T-helper 17 cell (primary cell): ENCODE measurements at places on chromosomes 2 and 18. TPM values are rescaled to one million over a fixed set of nuclear protein-coding genes. Genes with fewer than 3 reads are reported as not detected.

Gene MFSD2B
- 4.9 TPM for total RNA-seq

Gene ELOA2
- total RNA-seq: not detected

Gene SMCHD1
- total RNA-seq: 316 TPM

Gene LIMS3
- total RNA-seq: 1.3 TPM

Gene SKA1
- 0.27 TPM for total RNA-seq

Gene CCDC121
- total RNA-seq: 1.3 TPM

Gene TXNDC2
- total RNA-seq: not detected

Gene UGT1A9
- not detected for total RNA-seq

Gene EHD3
- total RNA-seq: 23.5 TPM

Gene KCNE4
- not detected for total RNA-seq

Gene FECH
- 10.8 TPM for total RNA-seq

Gene VWC2L
- not detected for total RNA-seq

Gene ANKRD29
- 0.25 TPM for total RNA-seq

Gene AQP12B
- not detected for total RNA-seq

Gene BMP10
- not detected for total RNA-seq

Gene KHK
- total RNA-seq: 5.4 TPM

Gene TMEM198
- total RNA-seq: 0.77 TPM

Gene PTRHD1
- total RNA-seq: 19.1 TPM

Gene SYT4
- total RNA-seq: 0.42 TPM

Gene SERPINB12
- total RNA-seq: not detected

Gene VIL1
- total RNA-seq: 6.2 TPM

Gene BCL2
- 136 TPM for total RNA-seq

Gene INO80B
- total RNA-seq: 35.1 TPM
